ENCODE measurements at places on chromosomes 16 and 17.

- DNase-seq = no peak
These were observed 247.3 kb downstream of the ZFHX3 start for GRCh38 chr16:72800524-72801161.

GRCh38 chr17:58517378-58517927, 3.0 kb upstream of the MTMR4 start:
- no peak for DNase-seq

- no peak for DNase-seq
These were observed 126.6 kb downstream of the SOCS1 start for GRCh38 chr16:11129378-11129781.

DNA sequence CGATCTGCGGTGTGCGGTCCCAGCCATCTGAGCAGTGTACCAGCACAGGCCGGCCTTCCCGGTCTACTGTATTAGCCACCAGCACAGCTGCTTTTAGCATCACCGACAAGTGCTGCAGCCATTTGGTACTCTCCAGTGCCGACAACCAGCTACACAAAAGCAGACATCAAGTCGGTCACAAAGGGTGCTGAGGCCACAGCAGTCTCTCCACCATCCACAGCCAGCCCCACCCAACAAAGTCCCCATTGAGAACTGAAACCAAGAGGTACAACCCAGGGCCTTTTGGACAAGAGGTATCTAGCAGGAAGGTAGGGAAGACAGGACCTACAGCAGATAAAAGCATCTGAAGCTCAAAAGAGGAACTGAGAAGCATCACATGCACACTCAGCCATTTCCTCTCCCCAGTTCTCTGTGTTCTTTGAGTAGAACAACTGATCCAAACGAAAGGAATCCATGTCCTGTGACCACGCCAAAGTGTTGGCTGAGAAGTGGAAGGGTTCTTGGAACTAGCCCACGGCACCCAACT, 9.5 kb downstream of the MTMR4 start:
- DNase-seq = no peak

GRCh38 chr17:69728816-69729215, 314.3 kb downstream of the MAP2K6 start:
- no peak for DNase-seq

GRCh38 chr16:54821731-54822130, 108.9 kb upstream of the IRX5 start:
- DNase-seq = no peak

DNA sequence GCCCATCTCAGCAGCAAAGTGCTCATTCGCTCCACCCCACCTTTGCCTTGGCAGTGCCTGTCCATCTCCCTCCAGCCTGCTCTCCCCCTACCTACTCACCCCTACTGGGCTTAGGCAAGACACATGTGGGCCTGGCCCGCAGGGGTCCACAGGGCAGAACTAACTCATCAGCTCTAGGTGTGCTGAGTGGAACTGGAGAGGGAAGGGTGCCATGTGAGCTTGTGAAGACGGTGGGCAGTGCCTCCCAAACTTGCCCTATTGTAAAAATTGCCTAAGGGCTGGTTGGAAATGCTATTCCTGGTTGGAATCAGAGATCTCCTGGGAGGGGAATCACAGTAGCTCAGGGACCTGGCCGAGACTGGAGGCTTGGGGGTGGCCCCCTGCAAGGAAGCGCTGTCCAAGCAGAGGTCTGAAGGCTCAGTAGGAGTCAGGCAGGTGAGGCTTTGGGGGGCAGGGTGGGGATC, 29.1 kb upstream of the TNS4 start:
- DNase-seq = no peak

GRCh38 chr17:65305778-65306177, 168.6 kb downstream of the RGS9 start:
- no peak for DNase-seq

DNA sequence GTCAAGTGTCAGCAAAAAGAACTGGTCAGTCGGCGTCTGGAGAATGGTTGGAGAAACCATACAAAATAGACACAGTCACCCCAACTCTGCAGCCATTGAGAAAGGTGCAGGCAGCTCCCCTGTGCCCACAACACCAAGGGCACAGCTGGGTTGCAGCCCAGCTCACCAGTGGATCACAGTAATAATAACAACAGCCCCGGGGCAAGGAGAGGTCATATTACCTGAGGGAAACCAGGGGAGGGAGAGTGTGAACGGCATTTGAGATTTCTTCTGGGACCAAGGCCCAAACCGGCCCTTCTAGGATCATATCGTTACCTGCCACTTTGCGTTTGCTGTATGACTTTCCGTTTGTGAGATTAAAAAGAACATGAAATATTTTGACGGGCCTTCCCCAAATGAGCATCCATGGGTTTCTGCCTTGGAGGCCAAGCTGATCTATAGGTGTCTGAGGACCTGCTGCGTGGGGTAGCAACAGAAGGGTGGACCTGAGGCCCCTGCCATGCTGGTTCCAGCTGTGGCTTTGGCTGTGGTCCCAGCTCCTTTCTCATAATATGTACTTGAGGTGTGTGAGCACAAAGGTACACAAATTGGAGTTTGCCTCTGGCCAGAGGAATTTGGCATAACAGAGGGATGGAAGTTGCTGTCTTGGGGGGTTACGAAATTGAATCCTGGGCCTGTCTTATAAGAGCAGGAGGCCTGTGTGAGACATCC, 154.6 kb downstream of the CMIP start:
- DNase-seq = no peak

DNA sequence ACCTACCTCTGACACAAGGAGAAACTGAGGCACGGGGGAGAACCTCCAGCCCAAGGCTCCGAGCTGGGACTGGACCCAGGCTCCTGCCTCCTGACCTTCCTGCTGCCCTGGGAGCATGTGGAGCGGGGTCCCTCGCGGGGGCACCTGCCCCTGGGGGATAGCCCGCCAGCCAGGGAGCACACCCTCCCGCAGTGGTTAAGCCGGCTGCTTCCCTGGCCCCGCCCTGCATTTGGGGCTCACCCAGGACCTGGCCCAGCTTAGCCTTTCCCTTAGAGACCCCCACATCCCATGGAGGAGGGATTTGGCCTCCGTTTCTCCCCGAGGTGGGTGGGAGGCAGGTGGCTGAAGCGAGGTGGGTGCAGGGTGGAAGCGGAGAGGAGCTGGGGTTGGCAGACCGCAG, 1.8 kb upstream of the CDH15 start:
- no peak for DNase-seq

DNA sequence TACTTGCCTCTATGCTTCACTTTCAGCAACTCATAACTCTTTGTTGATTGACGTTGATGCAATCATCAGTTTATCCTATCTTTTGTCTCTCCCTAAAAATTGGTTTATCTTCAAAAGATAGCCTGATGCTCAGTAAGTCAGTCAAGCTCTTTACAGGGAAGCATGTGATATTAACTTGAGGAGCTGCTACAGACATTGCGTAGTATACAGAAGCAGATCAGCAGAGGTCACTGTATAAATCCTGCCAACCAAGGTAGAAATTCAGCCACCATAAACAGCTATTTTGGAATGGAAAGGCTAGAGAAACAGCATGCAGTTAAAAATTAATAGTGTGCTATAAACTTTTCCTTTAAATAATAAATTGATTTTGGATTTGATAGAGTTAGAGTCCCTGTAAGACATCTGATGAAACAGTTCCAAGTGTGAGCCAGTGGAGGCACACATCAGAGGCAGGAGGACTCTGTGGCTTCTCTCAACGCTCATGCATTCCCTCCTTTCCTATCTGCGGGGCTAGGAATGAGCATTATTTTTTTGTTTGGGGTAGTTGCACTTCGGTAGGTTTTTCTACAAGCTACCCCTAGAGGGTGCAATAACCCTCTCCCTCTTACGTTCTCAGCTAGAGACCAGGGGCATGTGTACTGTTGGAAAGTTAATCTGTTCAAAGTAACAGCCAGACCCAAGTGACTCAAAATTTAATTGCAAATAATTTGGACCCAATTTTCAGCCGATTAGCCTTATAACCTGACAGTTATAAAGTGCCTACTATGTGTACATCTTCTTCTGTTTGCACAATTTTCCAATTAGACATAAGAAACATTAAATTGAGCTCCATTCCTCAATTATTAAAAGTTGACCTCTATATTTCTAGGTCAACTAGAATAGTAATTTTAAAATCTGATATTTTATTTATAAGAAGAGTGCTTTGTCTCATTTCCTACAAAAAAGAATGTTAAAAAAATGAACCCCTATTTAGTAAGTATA, 647.7 kb upstream of the SOX9 start:
- peak; percentile 42 for DNase-seq

DNA sequence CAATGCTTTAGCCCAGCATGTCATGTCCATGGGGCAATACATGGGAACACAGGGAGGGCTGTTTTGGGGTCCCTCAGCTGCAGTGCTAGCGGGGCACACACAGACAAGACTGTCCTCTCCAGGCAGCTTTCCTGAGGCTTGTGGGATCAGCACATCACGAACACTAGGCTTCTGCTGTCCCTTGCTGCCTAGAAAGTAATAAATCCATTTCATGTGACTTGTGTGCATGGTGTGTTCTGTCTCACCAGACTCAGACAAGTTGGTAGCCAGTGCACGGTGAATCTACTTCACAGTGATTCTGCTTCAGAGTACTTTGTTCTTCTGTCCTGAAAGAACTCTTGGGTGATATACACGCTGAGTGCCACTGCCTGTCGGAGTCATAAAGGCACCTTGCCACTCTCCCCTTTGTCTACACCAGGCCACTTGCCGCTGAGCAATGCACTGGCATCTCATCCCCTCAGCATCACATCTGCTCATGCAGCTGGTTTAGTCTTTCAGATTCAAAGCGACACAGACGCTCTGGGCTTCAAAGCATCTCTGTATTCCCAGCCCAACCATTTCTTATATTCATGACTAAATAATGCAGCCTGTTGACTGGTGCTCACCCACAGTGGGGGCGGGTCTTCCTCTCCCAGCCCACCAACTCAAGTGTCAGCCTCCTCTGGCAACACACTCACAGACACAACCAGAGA, 95.2 kb upstream of the COX10 start:
- DNase-seq = no peak

GRCh38 chr17:35312346-35312745, 61.1 kb downstream of the SLFN11 start:
- no peak for DNase-seq

DNA sequence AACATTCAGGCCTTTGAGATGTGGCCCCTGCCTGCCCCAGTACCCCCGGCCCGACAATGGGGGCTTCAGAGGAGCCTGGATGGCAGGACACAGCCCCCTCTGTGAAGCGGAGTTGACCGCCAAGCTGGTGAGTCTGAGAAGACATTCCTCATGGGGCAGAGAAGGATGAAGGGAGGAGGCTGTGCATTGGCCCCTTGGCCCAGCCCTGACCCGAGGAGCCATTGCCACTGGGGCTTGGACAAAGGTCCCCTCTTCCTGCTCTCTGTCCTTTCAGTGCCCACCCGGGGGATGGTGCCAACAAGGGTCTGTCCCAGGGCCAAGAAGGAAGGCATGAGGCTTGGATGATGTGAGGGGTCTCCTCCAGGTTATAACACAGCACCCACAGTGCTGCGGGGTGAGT, 30.9 kb upstream of the PHB1 start:
- DNase-seq = no peak

GRCh38 chr16:11909653-11910545, 5.9 kb downstream of the GSPT1 start:
- peak; percentile 23 for DNase-seq

DNA sequence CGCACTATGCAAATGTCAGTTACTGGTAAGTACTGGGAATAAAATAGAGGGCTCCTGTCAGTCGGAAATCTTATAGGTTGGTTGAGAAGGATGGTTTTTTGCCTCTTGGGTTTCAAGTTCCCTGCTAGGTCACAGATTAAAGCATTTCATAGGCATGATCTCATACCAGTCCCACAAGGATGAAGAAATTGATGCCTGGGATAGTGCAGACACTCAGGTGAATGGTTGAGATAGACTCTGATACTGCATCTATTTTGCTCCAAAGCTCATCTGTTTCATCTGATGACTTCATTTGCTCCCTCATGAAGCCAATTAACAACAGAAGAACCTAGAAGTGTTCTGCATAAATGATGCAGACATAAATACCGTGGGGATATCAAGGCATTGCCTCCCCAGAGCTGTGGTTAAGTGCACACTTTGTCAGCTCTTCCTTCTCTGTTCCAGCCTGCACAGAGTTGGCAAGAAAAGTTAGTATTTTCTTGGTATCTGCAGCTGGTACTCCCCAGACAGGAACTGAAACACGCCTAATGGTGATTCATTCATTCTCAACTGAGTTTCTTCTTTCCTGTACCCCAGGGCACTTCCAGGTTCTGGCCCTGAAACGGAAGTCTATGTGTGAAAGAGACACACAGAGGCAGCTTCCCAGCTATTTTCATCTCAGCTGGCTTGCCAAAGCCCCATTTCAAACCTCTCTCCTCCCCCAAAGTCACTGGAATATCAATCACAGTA, 418.3 kb upstream of the SALL1 start:
- no peak for DNase-seq

DNA sequence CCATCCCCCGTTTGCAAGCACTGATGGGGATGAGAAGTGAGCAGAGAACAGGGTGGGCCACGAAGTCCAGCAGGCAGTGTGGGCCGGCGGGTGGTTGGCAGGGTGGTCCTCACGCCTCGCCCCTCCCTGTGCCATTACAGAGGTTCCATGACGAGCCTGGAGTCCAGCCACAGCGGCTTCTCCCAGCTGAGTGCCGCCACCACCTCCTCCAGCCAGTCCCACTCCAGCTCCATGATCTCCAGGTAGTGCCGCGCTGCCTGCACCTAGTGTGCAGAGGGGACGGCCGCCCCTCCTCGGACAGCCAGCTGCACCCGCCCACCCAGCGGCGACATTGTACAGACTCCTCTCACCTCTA, 73.0 kb downstream of the SEC14L1 start:
- no peak for DNase-seq

GRCh38 chr16:80274576-80275191, 266.1 kb upstream of the DYNLRB2 start:
- peak; percentile 58 for DNase-seq

- DNase-seq = no peak
These were observed 4.1 kb upstream of the SALL1 start for GRCh38 chr16:51155199-51155607.

GRCh38 chr16:71537643-71538042, 11.4 kb downstream of the CHST4 start:
- peak; percentile 8 for DNase-seq

DNA sequence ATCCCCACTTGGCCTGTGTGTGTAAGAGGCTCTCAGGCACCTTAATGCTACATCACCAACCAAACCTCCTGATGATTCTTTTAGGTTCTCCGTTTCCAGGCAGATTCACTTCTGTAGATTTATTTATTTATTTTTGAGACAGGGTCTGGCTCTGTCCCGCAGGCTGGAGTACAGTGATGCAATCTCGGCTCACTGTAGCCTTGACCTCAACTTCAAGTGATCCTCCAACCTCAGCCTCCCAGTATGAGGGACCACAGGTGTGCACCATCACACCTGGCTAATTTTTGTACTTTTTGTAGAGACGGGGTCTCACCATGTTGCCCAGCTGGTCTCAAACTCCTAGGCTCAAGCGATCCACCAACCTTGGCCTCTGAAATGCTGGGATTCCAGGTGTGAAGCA, 12.7 kb upstream of the MEOX1 start:
- no peak for DNase-seq

GRCh38 chr17:76500747-76501017, 541 bp downstream of the RHBDF2 start:
- no peak for DNase-seq

GRCh38 chr16:1787322-1788094, 4.7 kb downstream of the NUBP2 start:
- DNase-seq = no peak

GRCh38 chr16:17416461-17417311, 54.1 kb downstream of the XYLT1 start:
- DNase-seq = no peak

- DNase-seq = no peak
These were observed 13.2 kb upstream of the NKD1 start for GRCh38 chr16:50534958-50535357.

GRCh38 chr17:77825621-77826020, 132.9 kb upstream of the TNRC6C start:
- DNase-seq = no peak

GRCh38 chr17:43958748-43959352, 5.1 kb upstream of the PYY start:
- no peak for DNase-seq
